T-helper 9 cell (primary cell): ENCODE measurements at places on chromosomes 6 and 20.

- no peak for DNase-seq
Measured at GRCh38 chr6:169959136-169960002, 207.9 kb downstream of the ERMARD start.

GRCh38 chr20:61976263-61976643, 89.4 kb downstream of the TAF4 start:
- no peak for DNase-seq

GRCh38 chr20:17594443-17594842, 24.6 kb downstream of the DSTN start:
- DNase-seq: no peak

DNA sequence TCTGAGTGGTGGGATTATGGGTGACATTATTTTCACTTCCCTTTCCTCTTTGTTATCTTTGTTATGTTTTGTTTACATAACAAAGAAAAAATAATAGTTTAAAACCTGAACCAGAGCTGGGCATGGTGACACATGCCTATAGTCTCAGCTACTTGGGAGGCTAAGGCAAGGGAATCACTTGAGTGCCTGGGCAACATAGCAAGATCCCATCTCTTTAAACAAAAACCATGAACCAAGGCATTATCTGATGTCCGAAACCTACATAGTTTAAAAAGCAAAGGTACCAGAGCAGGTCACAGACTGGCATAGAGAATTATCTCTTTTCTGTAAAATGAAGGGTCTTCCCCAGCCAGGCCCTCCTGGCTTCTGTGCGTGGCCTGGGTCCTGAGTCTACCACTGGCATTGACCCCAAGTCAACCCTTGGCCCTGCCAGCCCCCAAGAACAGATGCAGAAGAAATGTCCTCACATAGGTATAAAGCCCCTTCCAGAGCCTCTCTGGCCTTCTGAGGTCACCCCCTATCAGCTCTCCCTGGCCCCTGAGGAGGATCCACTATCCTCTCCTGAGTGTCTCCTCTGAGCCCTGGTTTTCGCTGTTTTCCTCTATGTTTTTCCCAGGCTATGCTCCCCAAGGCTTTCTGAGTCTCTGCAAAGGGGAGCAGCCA, 81.3 kb downstream of the TRERF1 start:
- no peak for DNase-seq

DNA sequence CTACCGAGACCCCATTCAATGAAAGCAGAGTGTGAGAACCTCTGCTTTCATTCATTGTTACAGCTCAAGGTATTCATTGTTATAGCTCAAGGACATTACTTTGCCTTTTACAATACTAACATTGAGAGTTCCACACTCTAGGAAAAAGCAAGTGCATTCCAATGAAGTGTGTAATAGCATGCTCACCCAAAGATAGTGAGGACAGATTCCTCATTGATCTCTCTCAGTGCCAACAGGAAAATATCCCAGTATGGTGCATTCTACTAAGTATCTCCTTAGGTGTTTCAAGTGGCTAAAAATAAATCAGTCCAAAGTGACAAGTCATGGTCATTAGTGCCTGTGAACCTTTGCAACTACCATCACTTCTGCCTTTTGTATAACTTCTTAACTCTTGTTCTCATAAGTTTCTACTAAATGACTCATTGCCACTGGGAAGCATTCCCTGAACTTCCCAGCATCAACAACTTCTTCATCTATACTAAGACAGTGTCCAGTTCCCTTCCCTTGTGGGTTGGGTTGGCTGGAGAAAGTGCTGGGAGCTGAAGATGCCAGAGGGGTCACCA, 140.7 kb upstream of the STXBP5 start:
- DNase-seq: no peak

DNA sequence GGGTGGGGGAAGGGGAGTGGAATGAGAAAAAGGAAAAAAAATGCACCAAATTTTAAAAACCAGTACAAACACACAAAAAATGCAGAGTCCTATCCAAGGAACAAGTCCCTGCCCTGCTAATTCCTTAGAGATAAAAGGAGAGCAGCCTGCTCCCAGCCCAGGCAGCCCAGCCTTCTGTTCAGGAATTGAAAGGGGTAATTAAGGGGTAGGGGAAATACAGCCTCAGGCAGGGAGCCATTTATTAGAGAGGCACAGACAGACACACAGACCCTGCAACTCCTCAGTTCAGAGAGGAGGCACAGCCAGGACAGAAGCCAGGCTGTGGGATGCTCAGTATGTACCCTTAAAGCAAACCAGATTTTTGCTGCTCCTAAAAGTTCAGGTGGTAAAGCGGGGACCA, 137.2 kb downstream of the EYA2 start:
- no peak for DNase-seq

- no peak for DNase-seq
Measured at GRCh38 chr20:49948178-49948577, 12.0 kb downstream of the RNF114 start.

GRCh38 chr6:162108041-162108440, 619.5 kb downstream of the PRKN start:
- no peak for DNase-seq

GRCh38 chr20:54556406-54556805, 81.0 kb downstream of the DOK5 start:
- no peak for DNase-seq

GRCh38 chr6:85368631-85369030, 81.3 kb upstream of the NT5E start:
- no peak for DNase-seq

- DNase-seq: no peak
Measured at GRCh38 chr6:75481936-75482593, 11.5 kb downstream of the FILIP1 start.

DNA sequence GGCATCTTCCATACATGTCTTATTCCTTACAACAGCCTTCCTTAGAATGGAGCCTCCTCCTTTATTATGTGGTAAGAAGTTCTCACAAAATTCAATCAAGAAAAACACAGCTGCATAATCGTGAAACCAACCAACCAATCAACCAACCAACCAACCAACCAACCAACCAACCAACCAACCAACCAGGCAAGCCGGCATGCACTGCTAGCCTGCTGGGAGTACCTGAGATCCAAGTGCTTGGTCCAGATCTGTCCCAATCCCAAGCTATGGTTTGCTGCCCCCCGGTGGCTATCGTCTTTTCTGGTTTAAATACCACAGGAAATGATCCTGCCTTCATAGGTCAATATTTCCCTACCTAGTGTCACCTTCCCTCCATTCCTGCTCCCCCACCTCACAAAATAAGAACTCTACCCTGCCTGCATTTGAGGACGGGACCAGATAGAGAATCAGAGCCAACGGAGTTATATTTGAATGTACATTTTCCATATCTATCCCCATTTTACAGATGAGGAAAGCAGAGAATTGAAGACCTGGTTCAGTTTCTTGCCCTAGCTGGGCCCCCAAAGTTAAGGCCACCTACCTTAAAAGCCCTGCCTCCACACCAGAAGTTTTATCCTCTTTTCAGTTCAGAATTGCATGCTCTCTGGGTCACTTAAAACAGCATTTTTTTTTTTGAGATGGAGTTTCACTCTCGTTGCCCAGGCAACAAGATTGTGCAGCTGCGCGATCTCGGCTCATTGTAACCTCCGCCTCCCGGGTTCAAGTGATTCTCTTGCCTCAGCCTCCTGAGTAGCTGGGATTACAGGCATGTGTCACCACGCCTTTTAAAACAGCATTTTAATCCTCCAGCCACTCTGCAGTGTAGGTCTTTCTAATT, 27.1 kb downstream of the RAB44 start:
- DNase-seq: peak; percentile 31

GRCh38 chr20:62210496-62210855, 9.6 kb downstream of the HRH3 start:
- DNase-seq: no peak

DNA sequence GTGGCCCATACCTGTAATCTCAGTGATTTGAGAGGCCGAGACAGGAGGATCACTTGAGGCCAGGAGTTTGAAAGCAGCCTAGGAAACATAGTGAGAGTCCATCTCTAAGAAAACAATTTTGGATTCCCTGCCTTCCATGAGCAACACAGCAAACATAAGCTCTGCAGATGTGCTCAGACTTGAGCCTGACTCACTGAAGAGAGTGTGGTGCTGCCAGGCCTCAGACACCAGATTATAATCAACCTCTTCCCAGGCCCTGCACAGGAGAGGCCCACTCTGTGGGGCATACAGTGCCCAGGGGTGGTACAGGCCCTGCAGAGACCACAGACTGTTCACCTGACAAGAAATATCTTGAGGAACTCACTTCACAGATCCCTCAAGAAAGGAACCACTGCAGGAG, 19.9 kb downstream of the HLA-DPB1 start:
- no peak for DNase-seq

- DNase-seq: peak; percentile 34
Measured at GRCh38 chr6:105994118-105994590, 92.0 kb upstream of the PRDM1 start.

- DNase-seq: no peak
Measured at GRCh38 chr6:166343150-166343487, 774 bp upstream of the SFT2D1 start.

DNA sequence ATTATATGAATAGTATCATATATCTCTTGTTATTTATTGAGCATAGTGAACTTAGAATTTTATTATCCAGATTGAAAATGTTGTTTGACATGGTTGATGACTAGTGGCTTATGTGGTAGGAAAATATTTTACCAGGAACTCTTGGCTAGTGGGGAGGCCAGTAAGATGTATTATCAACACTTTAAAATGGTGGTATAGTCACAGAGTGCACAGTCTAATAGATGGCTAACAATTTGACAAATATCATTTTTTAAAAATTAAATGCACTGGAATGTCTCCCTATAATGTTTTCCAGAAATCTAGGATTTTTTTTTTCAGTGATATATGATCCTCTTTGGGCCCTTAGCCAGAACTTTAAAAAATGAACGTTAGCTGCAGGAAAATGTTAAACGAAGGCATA, 26.9 kb upstream of the EYA4 start:
- DNase-seq: no peak

DNA sequence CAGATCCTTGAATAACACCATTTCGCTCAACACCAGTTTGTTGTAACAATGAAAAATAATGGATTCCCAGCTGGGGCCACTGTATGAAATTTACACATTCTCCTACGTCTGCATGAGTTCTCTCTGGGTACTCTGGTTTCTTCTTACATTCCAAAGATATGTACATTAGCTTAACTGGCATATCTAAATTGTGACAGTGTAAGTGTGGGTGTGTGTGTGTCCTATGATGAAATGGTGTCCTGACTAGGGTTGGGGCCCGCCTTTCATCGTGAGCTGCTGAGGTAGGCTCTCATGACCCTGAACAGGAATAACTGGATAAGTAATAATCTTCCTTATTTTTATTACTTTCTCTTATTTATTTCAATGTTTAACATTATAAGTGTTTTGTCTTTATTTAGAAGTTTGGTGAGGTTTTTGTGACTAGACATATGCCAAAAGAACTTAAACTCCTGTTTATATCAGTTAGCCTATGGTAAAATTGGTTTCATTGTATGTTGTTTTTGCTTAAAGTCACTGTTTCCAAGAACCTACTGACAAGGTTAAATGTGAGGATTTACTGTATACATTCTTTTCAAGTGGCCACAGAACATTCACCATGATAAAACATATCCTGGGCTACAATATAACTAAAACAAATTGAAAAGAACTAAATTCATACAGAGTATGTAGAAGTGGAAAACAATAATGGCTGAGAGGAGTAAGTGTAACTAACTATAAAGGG, 42.4 kb downstream of the RBL1 start:
- DNase-seq: no peak

DNA sequence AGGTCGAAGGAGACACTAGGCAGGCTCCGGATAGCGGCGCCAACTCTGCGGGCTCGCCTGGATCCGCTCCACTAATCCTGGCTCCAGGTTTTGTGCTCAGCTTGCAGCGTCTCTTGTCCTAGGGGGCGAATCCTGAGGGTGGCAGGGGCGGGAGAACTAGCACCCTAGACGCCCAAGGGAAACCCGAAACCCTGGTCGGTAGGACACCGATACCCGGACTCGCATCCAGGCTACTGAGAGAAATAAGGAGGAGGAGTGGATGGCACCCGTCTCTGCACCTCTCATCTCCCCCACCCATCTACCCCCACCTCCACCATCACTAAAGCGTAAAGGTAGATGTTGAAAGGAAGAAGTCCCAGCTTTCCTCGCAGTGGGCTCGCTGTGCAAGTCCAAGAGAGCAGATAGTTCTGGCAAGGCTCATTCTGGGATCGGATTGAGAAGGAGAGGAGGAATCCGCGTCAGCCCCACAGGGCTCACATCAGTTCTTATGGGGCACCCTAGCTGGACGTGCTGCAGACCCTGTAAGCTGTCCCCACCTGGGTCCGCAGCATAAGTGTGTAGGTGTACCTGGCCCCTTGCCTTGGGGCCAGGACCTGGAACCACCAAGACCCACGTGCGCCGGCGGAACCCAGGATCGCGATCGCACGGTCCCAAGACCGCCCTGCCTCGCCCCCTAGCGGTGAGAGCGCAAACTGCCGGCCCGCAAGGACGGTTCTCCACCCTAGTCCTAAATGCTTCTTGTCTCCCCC, 6.9 kb downstream of the SLC32A1 start:
- peak; percentile 80 for DNase-seq

- DNase-seq: no peak
Measured at GRCh38 chr6:40631744-40632143, 44.6 kb upstream of the LRFN2 start.

- DNase-seq: no peak
Measured at GRCh38 chr6:9409126-9409525, 973.8 kb upstream of the SLC35B3 start.
